AG10803 (cell line): ENCODE measurements at places on chromosomes 12 and 14.

DNA sequence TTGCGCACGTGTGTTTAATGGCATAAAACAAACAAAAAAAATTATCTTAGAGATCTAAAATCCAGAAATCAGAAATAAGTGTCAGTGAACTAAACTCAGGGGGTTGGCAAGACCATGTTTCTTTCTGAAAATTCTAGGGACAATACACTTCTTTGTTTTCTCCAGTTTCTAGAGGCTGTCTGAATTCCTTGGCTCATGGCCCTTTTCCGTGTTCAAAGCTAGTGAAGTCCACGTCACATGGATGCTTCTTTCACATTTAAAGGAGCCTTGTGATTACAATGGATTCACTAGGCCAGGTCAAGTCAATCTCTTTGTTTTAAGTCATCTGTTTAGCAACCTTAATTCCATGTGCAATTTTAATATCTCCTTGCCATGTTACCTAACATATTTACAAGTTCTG is 22.4 kb downstream of the SLCO1B3 start:
- no peak for DNase-seq

- no peak for DNase-seq
Measured at GRCh38 chr12:129941618-129942017, 37.8 kb upstream of the TMEM132D start.

- peak; percentile 82 for DNase-seq
Measured at GRCh38 chr12:109428037-109428629, 49.0 kb downstream of the KCTD10 start.

DNA sequence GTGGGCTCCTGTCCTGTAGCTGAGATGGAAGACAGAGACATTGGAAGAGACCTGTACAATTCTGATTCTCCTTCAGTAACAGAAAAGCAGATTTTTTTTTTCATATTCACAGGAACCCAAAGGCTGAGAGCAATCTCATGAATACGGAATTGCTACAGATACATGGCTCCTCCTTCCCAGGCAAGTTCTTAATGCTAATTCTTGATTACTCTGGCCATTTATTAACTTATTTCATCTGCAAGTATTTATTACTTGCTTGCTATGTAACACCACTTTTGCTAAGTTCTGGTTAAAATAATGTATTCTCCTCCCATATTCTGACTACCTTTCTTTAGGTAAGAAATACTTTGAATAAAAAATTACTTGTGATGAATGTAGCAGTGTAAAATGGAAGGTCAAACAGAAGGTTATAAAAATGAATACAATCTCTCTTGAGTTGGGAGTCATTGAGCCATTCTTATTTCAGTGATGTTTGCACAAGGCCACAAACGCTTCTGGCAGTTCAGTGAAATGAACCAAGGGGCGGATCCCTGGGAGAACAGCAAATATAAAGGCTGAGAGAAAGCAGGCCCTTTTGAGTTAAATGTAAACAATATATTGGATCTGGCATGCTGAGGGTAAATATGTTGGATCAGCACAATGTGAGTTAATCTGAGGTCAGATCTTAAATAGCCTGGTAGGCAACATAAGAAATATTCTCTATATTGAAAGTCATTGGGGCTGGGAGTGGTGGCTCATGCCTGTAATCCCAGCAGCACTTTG is 37.6 kb downstream of the MUCL1 start:
- no peak for DNase-seq

DNA sequence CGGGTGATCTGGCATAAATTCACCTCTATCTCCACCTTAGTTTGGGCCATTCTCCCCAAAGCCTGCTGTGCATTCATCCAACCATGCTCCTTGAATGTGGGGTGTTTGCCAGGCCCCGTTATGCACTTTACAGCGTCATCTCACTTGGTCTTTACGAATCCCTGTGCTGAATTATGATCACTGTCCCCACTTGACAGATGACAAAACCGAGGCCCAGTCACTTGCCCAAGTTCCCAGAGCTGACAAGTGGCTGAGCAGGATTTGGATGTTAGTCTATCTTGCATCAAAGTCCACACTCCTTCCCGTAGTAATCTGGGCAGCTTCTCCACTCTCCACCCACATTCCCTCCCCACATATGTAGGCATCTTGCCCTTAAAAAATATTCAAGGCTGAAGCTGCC is 44.8 kb downstream of the WSCD2 start:
- no peak for DNase-seq

DNA sequence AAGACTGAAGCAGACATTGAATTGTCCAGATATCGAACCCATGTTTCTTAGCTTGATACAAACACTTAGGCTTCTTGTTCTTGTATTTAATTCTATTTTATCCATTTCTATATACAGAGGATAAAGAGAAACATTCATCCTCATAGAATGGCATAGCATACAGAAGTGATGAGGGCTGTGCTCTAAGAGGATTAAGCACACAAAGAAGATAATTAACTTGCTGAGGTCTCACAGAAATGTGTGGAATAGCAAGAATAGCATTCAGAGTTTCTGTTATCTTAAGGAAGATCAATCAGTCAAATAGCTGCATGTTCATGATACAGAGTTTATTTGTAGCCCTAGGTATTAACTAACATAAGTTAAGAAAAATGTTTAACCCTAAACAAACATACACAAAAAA is 27.3 kb upstream of the STRAP start:
- no peak for DNase-seq

GRCh38 chr14:91008759-91009409 is 51.6 kb downstream of the RPS6KA5 start:
- no peak for DNase-seq

GRCh38 chr14:101408077-101408831 is 153.0 kb upstream of the DIO3 start:
- peak; percentile 68 for DNase-seq

- DNase-seq: no peak
Measured at GRCh38 chr12:61384511-61384910, 875.7 kb upstream of the USP15 start.

DNA sequence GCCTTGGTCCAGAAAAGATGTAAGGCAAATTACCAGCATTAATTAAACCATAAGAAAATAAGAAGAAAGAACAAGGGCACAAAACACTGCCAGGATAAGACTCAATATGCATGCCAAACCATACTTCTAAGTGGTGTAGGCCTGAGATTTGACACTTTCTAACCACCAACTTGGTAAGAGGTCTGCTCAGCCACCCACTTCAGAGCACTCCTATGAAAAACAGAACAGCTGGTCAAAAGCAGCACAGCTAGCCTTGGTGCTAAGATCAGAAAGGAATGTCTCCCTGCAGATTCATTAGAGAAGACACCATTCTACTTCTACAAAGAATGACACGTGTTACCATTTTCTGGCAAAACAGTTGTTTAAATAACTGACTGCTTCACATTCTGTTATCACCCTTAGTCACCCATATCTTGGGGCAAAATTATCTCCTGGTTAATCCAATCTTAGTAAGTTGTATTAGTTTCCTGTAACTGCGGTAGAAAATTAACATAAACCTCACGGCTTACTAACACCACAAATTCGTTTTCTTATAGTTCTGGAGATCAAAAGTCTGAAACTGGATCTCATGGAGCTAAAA is 13.2 kb downstream of the RPS6KA5 start:
- DNase-seq: no peak

DNA sequence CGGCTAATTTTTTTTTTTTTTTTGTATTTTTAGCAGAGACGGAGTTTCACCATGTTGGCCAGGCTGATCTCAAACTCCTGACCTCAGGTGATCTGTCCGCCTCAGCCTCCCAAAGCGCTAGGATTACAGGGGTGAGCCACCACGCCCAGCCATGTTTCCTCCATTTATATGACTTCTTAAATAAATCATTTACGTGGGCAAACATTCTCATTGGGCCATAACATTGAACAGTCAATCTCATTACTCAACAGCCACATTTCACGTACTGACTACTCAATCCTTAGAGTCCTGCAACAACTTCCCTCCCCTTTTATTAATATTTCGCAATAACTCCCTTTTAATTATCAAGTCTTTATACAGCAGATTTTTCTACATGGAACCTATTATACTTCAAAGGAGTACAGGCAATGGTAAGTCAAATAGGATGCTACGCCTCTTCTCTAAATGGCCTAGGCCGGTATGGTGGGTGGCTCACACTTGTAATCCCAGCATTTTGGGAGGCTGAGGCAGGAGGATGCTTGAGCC is 7.4 kb upstream of the CSRNP2 start:
- no peak for DNase-seq

DNA sequence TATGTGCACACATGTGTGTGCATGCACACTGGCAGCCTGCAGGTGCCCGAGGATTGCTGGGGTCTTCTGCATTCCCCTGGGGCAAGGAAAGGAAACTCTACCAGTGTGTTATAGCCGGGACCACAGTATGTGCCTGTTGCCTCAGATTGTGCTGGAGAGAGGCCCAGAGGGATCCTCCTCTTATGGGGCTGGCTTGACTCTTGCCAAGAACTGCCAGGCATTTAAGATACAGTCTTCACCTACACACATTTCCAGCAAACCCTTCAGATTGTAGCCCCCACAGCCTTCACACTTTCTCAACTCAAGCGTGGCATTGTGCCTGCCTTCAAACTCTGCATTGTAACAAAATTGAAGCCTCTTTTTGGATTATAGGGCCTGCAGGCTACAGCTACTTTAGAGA is 176.7 kb upstream of the DYRK2 start:
- no peak for DNase-seq

GRCh38 chr12:130651188-130651959 is 64.7 kb downstream of the RIMBP2 start:
- DNase-seq: no peak

GRCh38 chr12:124142395-124143035 is 152.4 kb upstream of the RFLNA start:
- no peak for DNase-seq

GRCh38 chr14:69495341-69495921 is 10.9 kb downstream of the PLEKHD1 start:
- DNase-seq: no peak

DNA sequence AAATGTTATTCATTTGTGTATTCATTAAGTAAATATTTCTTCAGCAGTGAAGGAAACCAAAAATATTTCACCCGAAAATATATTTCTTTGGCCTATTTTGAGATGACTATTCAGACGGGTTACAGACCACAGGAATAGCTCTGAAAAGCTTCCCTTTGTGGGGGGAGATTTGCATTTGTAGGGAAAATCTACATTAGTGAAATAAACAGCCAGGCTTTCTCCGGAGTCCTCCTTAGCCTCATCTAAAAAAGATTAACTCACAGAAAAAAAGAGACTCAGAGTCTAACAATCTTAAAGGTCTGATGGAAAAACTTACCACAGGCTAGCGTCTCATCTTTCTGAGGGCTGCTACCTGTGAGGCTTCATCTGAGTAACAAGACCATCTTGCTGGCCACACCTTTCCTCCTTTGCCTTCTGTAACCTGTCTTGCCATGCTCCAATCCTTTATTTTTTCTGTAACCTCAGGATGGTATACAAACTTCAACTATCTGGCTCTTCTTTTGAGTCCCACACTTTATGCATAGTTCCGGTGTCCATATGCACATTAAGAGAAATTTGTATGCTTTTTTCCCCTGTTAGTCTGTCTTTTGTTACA is 100.7 kb downstream of the CNTN1 start:
- no peak for DNase-seq

GRCh38 chr14:53615252-53615651 is 341.4 kb downstream of the BMP4 start:
- DNase-seq: no peak

GRCh38 chr12:81835783-81836182 is 76.6 kb upstream of the PPFIA2 start:
- DNase-seq: no peak

- peak; percentile 32 for DNase-seq
Measured at GRCh38 chr14:35883677-35884293, 57.6 kb downstream of the BRMS1L start.

DNA sequence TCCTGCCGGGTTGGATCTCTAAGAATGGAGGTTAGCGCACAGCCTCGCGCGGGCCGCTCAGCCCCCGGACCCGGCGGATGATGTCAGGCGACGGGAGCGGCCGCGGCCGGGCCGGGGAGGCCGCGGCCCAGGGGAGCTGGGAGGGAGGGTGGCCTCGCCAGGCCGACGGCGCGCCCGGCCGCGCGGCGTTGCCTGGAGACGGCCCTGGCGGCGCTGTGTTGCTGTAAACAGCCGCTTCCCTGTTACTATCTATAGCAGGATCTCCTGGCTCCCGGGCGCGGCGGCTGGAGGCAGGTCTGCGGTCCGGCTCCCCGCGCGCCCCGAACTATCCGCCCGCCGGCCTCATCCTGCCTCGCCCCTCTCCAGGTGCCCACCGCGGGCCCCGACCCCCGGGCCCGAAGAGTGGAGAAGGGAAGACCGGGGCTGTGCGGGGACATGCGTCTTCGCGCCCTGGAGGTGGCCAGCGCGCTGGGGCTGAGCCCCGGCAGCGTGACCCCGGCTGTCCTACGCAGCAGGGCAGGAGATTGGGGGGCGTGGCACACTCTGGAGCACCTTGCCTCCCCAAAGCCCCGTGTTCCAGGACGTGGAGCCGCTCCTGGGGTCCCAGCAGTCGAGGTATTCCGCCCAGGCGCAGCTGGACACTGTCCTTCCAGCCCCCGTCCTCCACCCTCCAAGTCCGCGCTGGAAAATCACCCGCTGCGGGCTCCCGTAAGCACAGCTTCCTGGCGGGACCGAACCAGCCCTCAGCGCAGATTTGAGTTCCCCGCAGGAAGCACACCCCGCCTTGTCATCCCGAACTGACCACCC is 1.4 kb upstream of the FOS start:
- peak; percentile 93 for DNase-seq
